ENCODE measurements at places on chromosomes 2 and 18. TPM values are rescaled to one million over a fixed set of nuclear protein-coding genes. Genes with fewer than 3 reads are reported as not detected.

The MEP1B gene
- 0.05 TPM for polyA plus RNA-seq

GRCh38 chr2:19651466-19651865, 250.3 kb downstream of the TTC32 start:
- no peak for DNase-seq

DNA sequence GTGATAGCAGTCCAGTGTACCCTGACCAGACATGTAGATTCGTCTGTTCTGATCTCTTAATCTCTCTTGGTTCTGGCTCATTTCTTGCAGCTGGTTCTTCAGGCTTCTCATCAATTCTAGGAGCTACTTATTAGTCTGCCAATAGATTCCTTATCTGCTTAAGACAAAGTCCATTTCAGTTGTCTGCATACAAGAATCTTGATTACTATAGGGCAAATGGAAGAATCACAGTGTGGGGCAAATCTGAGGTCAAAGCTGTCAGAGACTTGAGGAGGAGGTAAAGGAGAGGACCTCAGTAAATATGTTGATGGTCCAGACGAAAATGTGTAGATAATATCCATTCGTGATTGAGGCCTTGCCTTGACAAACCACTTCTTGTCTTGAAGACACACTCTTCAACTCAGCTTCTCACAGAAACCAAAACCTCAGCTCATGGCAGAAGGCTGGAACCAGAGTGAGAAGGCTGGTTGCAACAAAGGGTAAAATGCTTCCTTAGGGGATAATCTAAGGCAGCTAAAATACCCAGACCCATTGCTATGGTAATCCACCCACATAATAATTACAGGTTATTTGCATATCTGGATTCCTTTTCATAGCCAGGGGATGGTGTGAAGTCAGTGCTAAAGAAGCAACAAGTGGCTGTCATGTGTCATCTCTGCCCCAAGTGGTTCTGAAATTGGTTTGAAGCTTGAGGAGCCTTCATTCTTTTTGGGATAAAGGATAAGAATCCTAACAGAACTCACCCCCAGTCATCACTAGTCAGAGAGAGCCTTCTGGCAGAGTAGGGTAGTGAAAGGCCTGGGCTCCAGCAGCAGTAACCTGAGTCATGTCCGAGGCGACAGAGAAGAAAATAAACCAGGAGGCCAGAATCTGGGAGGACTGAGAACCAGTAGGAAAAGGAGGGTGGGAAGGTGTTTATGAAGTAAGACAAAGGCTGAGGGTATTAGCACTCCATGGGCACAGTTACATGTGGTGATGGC, 29.2 kb upstream of the PELI1 start:
- no peak for DNase-seq

DNA sequence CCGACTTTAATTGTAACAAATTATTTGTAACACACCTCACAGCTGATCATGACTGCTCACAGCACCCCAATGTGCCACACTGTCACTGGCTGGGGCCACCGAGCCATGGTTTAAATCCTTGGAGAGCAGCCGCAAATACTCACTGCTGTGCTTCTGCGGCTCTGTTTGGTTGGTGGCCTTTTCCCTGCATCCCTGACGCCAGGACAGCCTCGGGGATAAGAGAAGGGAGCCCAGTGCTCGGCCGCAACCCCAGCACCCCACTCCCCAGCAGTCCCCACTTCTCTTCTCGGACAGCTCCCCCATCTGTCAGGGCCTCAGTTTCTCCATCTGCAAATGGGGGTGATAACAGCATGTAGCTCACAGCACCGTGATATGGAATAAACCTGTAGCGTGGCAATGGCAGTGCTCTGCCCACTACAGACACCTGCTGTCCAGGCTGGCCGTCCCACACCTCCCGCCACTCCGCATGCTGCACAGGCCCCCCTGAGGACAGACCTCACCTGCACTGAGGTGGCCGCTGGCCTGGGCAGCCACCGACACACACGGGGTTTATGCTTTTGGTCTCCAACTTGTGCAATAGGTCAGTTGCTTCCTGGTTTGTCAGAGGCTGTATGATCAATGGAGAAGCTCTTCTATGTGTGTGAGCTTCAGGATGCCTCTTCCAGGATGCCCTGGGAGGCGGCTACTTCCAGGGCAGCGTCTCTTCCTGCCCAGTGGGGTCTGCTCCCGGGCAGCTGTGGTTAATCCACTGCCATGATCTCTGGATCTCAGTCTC, 87.1 kb downstream of the NDUFA10 start:
- no peak for DNase-seq

GRCh38 chr18:35711227-35711626, 129.7 kb downstream of the GALNT1 start:
- DNase-seq = no peak

DNA sequence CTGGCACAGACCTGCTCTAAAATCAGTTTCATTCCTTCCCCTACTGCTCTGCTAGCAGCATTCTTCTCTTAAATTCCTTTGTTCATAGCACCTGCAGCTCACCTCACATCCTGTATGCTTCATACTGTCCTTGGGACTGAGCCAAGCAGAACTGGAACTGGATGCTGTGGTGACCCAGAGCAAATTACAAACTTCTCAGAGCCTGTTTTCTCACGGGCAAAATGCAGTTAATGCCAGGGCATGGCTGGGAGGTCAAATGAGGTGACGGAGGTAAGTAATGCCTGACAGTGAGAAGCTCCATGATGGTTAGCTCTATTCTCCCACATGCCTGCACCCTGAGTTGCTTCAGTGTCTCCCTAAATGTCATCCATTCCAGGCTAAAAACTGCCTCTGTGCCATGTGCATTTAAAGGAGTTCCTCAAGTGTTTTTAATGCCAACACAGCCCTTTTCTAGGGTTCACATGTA, 29.7 kb downstream of the C2orf42 start:
- DNase-seq = no peak

- DNase-seq = no peak
These were observed 10.4 kb downstream of the COLEC11 start for GRCh38 chr2:3604991-3605961.

DNA sequence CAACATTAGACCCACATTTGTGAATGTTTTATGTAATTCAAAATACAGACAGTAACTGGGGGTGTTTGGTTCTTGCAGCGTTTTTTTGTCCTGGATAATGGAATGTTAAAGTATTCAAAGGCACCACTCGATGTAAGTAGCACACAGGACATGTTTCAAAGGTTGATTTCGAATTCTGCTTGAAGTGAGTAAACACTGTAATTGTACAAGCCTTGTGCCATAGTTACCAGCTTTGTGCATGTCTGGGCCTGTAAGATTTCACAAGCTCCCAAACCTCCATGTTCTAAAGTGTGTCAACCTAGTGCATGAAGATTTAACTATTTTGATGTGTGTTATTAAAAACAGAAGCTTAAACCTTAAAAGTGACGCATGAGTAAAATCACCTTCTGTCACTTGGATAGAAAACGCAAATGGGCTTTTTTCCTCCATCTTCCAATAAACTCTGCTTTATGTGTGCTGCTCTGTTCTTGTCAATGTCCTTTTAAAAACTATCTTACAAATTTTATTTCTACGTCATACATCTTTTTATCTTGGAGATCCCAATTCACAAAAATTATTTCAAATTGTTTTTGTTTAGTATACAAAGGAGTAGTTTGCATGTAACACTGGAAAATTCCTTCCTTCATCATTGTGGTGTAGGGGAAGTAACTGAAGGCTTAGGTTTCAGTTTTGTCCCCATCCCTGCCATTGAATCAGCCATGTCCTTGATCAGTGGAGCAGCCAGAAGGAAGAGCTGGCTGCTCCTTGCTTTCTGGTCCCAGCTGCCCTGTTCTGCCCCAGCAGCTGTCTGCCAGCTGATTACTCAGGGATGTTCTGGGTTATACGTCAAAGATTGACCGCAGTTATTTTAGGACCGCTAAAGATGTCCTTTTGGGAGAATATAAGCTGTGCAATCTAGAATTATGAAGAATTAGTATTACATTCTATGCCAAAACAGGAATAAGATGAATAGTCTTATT, 119.2 kb downstream of the PRKRA start:
- no peak for DNase-seq

DNA sequence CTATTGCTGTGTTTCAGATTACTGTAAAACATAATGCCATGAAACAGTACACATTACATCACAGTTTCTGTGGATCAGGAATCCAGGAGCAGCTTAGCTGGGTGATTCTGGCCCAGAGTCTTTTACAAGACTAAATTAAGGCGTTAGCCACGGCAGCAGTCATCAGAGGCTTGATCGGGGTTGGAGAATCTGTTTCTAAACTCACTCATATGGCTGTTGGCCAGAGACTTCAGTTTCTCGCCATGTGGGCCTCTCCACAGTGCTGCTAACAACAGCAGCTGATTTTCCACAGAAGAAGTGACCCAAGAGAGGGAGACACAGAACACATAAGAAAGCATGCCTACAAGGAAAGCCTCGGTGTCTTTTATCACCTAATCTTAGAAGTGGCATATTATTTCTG, 89.2 kb upstream of the MYO3B start:
- DNase-seq = no peak

DNA sequence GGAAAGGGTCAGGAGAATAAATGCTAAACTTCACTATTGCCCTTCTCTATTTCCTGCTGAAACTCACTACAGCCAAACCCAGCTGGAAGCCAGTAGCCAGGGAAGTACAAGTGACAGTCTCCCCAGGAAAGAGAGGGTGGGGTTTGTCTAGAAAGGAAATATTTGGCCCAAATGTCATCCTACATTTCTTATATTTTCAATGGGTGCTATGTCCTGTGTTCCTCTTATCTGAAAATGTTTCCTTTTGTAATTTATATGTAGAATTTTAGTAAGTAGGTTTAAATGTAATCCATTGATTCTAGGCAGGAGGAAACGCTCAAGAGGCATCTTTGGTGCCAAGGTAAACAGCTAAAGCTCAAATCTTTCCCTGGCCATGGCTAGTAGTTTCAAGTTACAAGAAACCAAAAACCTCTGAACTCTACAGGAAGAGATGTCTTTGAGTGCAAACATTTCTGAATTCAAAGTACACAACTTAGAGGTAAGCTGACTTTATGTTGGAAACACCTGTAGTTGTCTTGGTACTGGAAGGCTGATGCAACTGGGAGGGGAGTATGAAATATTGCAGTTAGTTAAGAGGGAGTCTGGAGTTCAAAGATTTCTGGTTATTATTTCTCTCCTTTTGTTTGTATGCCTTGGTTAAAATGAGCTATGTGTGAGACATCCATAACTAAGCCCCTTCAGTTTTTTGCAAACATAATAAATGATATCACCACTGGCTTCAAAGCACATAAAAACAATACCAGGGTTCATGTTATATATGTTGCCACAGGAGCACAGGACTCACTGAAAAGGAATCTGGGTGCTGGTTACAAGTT, 356.1 kb upstream of the ZC3H15 start:
- DNase-seq = no peak

DNA sequence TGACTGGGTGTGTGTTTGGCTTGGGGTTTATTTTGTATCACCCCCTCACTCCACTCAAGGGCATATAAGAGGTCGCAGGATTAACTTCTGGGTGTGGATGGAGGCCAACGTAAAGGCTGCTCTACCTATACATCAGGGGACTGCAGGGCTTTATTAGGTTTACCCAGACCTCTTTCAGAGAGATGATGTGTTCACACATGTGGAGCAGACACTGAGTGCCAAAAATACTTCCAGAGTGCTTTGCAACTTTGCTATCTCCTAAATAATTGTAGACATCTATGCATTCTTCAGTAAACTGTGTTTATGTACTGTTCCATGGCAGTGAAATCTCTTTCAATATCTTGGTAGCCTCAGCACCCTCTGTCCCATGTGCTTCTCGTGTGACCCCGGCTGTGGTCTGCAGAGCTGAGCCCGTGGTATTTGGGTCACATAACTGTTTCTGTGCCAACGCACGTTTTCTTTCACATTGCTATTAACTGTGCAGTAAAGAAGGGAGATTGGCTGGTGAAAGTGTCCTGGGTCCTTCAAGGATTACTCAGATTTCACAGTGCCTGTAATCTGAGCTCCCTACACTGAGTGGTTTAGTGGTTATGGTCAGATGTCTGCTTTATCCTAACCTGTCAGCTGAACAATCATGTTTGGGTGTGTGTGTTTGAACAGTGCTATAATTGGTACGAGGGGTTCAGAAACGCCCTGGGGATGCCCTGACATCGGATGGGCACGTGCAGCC, 208.1 kb downstream of the VAPA start:
- DNase-seq = peak; percentile 14

- no peak for DNase-seq
These were observed 6.2 kb downstream of the CCBE1 start for GRCh38 chr18:59690996-59691395.

GRCh38 chr2:188076149-188077056, 215.3 kb upstream of the GULP1 start:
- no peak for DNase-seq

DNA sequence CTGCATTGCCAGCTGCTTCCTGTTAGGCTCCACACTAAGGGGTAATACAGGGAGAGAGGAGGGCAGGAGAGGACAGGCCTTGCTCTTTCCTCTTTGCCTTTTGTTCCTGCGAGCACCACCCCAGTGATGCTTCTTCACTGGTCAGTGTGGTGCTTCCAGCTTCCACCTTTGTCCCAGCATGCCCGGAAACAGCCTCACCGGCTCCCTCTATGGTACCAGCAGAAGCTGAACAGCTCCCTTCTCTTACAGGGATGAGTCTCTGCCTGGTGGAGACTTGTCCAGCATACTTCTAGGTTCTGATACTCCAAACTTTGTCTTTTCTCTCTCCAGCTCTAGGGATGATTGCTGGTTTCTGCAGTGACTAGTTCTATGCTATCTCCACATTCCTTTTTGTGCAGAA, 413.3 kb downstream of the TSN start:
- no peak for DNase-seq

GRCh38 chr2:47339745-47340541, 63.0 kb upstream of the MSH2 start:
- DNase-seq = no peak

DNA sequence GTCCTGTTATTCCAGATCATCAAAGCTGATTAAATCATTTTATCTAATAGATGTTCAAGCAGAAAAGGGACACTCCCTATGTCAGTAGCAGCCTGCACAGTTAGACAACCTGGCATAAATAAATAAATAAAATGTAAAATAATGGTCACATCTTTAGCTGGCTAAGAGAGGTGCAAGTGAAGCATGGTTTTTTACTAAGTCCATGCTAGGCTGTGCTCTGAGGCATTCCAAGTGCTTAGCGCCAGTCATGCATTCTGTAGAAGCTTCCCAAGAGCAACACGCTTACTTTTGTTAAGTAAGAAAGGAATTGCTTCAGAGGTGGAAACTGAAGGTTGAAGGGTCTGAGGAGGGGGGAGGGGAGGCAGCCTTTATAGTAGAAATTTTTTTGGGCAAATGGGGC, 351.2 kb downstream of the CDH2 start:
- no peak for DNase-seq
